ENCODE measurements at places on chromosomes 7 and 10.

DNA sequence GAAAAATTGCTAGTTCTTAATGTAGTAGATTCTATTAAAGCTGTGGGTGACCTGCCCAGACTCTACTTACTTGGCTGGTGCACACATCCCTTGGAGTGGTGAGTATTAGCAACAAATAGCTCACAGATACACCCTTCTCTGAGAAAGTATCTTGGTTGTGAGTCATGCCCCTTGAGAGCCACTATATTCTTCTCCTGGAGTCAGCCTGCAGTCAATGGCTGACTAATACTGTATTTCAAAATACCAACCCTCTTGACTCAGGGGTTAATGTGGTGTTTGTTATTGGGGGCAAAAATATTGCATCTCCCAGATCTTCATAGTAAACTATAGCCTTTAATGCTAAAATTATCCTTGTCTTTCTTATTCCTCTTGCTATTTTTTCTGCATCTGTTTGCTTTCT lies 354.9 kb downstream of the BMPER start:
- DNase-seq: no peak

DNA sequence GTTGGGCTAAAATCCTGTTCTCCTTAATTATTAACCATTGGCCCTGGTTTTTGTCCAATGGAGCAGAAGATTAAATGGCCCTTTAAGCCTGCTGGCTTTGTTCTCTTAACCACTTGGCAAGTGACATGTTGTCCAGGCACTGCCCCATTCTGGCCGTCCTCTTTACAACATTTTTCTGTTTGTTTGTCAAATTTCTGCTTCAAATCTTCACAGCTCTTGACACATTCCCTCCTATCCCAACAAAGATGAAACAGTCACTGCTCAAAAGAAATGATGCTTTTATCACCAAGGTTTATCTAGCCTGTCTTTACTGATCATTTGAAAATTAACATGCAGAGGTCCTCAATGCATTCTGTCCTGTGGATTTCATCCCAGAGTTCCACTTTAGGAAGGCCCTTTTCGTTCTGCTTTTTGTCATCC lies 700.4 kb downstream of the KCNMA1 start:
- DNase-seq: no peak

DNA sequence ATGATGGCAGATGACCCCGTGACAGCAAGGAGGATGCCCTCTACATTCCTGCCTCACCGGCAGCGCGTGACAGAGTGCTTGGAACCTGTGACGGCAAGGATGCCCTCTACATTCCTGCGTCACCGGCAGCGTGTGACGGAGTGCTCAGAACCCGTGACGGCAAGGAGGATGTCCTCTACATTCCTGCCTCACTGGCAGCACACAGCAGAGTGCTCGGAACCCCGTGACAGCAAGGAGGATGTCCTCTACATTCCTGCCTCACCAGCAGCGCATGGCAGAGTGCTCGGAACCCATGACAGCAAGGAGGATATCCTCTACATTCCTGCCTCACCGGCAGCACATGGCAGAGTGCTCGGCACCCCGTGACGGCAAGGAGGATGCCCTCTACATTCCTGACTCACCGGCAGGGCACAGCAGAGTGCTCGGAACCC lies 231.0 kb downstream of the DIP2C start:
- DNase-seq: no peak

- no peak for DNase-seq
These were observed 285.3 kb downstream of the NRG3 start for GRCh38 chr10:82160307-82160706.

GRCh38 chr10:132690821-132691610 lies 94.9 kb downstream of the NKX6-2 start:
- DNase-seq: no peak

DNA sequence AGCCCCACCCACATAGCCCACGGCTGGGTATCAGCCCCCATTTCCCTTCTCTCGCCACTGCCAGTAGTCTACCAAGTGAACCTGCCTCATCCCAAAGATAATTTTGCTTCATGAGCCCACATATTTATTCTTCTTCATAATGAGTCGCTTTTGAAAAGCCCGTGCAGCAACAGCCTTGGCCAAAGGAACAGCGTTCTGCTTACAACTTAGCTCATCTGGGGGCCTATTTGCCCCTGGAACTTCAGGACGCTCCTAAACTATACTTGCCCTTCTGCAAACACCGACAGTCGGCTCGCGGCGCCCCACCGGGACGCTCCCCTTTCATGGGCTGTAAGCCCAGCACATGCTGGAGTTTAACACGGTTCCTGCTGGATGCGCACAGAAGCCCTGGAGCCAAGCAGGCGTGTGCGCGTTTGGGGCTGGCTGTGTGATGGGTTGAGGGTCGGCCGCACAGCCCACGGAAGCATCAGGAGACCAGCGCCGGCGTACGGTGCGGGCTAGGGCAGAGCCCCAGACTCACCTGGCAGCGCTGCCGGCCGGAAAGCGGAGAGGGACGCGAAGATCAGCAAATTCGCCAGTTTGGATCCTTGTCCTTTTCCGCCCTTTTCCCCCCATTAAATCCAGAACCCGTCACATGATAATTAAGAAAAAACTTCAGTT lies 370 bp downstream of the TMEM60 start:
- DNase-seq: no peak

DNA sequence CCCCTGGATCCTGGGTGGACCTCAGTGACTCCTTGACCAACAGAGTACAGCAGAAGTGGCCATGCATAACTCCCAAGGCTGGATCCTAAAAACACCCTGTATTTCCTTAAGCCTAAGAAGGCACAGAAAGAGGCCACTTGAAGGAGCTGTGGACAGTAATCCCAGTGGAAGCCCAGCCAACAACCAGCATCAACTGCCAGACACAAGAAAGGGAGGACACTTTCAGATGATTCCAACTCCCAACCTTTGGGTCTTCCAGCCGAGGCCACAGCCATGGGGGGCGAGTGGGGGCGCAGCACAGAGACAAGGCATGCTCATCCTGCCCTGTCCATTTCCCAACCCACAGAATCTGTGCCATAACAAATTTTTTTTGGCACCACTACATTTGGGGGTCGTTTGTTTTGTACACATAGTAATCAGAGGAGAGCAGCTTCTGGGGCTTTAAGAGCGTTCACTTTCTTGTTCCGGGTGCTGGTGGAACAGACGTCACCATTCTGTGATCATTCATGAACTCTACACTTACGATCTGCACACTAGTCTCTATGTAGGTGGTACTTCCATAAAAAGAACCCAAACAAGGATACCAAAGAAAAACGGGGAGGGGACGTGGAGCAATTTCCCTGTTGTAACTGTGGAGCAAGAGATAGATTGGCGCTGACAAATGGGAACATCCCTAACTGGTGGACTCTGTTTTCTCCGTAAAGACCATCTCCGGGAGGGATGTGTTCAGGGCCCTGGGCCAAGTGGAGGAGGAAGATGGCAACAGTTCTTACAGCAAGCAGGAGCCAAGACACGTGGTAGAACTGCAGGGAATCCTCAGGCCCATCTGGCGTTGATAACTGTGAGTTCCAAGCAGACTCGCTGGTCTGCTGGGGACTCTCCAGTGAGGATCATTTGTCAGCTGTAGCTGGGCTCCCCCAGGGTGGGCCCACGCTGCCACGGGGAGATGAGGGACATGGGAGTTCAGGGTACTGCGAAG lies 6.0 kb upstream of the SLC29A3 start:
- DNase-seq: no peak

DNA sequence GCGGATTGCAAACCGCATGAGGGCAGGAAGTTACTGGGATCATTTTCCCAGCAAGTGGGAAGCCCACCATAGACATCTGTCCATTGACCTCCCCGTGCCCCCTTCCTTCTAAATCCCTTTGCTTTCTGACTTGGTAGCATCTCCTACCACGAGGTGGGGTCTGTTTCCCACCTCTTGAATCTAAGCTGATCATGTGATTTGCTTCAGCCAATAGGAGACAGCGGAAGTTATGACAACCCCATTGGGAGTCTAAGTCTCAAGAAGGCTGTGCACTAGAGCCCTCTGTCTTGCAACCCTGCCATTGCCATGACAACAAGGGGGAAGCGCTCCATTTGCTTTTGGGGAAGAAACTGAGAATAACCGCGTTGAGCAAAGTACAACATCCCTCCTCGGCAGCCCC lies 39.2 kb upstream of the CARD11 start:
- no peak for DNase-seq
